HepG2 (cell line): ENCODE measurements at places on chromosomes 16 and 17.

- no peak for DNase-seq
These were observed 1.2 kb downstream of the HS3ST3B1 start for GRCh38 chr17:14302091-14302430.

DNA sequence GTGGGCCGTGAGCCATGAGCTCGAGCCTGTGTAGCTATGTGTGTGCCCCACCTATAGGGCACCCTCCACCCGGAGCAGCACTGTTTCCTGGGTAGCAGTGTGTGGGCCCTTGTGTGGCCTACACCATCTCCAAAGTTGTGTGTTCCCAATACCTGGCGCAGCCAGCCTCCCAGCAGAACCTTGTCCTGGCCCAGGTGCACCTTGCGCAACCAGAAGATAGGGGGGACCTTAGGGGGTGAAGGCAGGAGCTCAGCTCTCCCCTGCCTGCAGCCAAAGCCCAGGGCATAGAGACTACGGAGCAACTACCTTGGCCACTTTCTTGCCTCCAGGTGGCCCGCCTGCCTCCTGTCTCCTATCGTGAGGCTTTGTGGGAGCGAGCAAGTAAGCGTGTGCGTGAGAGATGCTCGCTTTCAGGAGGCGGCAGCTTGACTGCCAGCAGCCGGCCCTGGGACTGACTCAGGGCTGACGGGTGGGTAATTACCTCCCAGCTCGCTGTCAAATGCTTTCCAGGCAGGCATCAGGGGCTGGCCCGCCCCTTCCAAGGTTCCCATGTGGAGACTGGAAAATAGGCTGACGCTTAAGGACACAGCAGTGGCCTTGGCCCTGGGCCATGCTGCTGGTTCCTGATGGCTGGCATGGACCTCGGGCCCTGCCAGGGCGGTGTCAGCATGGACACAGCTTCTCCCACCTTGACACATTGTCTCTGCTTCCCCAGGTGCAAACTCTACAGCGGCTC is 19.0 kb downstream of the TRAF7 start:
- DNase-seq, result no peak

- DNase-seq, result no peak
These were observed 30.1 kb upstream of the BAHCC1 start for GRCh38 chr17:81365148-81365600.

GRCh38 chr16:66599726-66600125 is 4.8 kb upstream of the CMTM3 start:
- DNase-seq, result no peak

- DNase-seq, result no peak
These were observed 5.0 kb downstream of the TBKBP1 start for GRCh38 chr17:47698749-47699535.

- DNase-seq, result peak; percentile 24
These were observed 12.7 kb downstream of the MRM3 start for GRCh38 chr17:794876-795275.

- DNase-seq, result no peak
These were observed 37.5 kb downstream of the SOCS3 start for GRCh38 chr17:78322327-78322857.

GRCh38 chr17:43613917-43614316 is 47.8 kb downstream of the MEOX1 start:
- no peak for DNase-seq

DNA sequence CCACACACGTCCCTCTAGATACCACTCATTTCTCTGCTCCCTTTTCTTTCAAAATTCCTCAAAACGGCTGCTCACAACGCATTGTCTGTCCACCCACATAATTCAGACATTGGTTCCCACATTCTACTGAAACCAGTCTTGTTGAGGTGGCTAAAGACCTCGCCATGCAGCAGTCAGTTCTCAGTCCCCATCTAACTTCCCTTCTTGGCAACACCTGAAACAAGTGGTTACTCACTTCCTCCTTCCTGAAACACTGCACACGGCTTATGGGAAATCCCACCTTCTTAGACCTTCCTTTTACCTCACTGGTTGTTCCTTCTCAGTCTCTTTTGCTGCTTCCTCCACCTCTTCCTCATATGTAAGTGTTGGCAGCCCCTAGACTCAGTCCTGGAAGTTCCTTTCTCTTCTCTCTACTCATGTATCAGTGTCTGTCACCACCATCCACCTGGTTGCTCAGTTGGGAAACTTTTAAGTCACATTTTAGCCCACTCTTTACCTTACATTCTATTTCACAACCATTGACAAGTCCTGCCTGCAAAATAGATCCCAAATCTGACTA is 277.1 kb downstream of the CEP112 start:
- no peak for DNase-seq

GRCh38 chr17:42750739-42751344 is 6.0 kb upstream of the EZH1 start:
- no peak for DNase-seq
